Activated T-cell treated with anti-CD3 and anti-CD28 coated beads for 1 hour (primary cell): ENCODE measurements at places on chromosomes 2 and 18.

DNA sequence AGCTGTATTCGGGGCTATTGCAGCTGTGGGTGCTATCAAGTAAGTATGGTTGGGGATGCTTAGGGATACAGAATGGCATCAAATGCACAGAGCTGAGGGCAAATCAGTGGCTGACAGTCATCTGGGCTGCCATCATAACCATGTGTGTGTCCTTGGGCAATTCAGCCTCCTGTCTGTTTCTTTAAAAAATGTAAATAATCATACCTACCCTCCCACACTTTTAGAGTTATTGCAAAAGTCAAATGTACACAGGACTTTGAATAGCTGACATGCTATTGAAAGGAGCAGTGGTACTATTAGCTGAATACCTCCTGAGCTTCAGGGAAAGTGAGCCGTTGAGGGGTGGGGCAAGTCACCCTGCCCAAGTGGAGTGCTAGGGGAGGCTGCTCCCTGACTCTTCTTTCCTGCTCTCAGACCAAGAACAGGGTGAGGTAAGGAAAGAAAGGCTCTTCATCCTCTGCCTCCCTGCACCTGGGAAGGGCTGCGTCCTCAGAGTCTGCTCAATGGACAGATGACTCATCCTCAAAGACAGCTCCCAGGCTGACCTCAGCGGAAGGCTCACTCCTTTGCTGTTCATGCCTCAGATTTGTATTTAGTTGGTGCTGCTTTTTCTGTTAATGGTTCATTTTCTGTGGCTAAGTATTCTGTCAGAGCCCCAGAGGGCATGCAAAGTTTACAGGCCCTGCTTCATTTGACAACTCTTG is 54.9 kb upstream of the BZW1 start:
- no peak for DNase-seq

GRCh38 chr18:22165049-22165602 is 4.3 kb upstream of the GATA6 start:
- DNase-seq = no peak

GRCh38 chr18:68429111-68429510 is 285.8 kb downstream of the TMX3 start:
- DNase-seq = no peak

DNA sequence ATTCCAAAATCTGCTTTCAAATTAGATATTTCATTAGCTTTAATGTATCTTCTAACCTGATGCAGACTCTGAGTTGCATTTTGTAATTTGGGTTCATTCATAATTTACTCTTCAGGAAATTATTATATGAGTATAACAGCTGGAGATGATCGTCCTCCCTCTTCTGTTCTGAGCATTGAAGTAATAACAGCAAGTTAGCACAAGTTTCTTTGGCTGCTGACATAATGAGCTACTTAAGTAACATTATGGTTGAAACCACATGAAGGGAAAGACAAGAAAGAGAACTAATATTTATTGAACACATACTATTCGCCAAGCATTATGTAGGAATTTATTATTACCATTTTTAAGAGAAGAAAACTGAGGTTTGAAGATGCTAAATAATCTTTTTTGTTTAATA is 75.1 kb downstream of the CPO start:
- DNase-seq = no peak
